ENCODE measurements at places on chromosomes 2 and 18.

DNA sequence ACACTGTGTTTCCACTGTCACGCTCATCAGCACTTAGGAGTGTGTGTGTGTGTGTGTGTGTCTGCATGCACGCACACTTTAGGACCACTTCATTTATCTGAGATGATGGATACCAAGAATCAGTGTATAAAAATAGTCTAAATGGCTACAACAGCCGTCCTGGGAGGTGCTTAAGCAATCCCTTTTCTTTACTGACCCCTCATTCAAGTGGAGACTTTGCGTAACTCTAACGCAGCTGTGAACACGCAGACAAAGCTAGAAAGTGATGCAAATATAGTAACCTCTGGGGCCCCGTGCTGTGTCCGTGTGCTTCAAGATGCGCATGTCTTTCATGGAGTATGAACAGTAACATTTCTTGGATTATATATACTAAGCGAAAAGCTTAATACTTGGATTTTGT is 40.4 kb upstream of the RBM44 start:
- no peak for DNase-seq

GRCh38 chr2:241649404-241649803 is 11.9 kb downstream of the ATG4B start:
- no peak for DNase-seq

DNA sequence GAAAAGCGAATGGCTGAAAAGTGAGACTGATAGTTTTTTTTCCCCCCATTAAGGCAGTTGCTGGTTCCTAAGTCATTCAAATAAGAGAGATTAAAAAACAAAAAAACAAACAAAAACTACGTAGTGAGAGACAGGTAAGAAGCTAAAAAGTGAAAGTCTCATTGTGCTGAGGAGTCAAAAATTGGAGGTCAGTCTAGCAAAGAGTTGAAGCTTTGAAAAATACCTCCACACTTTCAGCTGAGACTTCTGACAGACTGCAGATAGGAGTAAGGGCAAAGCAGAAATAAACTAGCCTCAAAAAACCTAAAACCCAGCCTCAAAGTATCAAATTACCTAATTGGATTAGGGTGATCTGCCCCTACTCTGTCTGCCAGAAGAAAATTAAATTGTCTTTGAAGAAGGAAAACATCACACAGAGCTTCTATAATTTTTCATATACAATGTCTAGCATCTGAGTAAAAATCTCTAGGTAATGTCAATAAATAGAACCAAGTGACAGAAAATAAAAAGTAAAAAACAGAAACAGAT is 10.9 kb upstream of the EIF2AK3 start:
- no peak for DNase-seq

DNA sequence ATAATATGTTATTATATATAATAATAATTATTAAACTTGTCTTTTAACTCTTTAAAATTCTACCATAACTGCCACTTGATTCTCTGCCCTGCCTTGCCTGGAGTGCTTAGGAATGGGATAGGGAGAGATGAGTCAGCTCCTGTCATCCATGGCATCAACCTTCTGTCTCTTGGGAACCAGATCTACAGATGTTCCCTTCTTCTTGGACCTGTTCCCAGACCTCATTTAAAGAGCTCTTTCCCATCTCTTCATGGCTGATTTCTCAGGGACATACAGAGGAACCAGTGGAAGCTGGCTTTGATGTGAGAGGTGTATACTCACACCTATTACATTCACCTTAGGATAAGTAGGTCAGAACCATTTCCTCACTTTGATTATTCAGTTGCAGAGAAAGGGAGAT is 155.3 kb upstream of the MYO3B start:
- no peak for DNase-seq

DNA sequence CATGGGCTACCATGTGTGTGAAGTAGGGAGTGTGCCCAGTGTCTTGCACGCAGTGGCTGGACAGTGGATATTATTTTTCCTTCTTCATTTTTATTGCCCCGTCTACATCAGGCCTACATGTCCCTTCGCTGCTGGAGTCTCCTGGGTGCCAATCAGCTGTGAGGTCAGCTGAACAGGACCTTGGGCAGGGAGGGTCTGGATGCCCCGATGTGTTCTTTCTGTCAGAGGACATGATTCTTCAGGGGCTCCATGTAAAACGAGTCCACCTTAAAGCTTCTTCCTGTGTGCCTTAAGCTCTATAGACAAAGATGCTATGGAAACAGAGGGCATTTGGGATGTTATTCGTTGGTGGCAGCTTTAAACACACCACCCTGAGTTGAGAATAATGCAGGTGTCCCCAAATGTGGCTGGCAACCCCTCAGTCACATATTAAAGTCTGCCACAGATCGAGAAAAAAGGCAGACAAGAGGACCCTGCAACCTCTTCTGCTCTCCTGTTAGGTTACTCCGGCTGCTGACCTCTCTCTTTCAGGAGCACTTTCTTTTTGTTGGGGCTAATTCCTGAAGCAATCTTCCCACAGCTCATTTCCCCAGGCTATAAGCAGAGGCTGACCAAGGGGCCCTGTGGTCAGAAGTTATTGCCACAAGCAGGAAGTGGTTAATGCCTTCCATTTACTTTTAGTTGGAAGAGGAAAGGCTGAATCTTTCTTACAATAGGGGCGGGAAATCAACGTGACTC is 20.0 kb downstream of the GREB1 start:
- no peak for DNase-seq

DNA sequence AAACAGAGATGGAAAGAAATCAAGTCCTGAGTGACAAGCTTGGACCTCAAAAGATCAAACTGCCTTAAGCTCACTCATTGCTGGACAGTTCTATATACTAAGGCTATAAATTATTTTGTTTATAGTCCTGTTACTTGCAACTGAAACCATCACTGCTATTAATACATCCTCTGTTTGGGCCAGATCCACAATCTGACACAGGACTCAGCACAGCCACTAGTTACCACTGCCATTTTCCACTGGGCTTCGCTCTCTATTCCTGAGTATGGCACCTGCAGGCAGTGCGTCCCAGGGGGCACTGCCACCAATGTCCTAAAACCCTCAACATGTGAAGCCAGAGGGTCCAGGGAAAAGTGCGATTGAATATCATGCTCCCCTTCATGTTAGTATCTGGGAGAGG is 52.3 kb downstream of the CYP26B1 start:
- no peak for DNase-seq

- no peak for DNase-seq
Observed at GRCh38 chr2:47602996-47603395, 179.9 kb upstream of the MSH6 start.

GRCh38 chr18:24014986-24015638 is 558 bp downstream of the TTC39C start:
- DNase-seq: peak; percentile 46

Data from stimulated activated CD4-positive, alpha-beta T cell treated with anti-CD3 and anti-CD28 coated beads, Interleukin-12 subunit alpha, Interleukin-12 subunit beta, amount 100 ng/mL, for 24 hours (primary cell).